ENCODE measurements at places on chromosomes 6 and 20.

- DNase-seq: no peak
These were observed 301.4 kb upstream of the STXBP5 start for GRCh38 chr6:146902846-146903245.

DNA sequence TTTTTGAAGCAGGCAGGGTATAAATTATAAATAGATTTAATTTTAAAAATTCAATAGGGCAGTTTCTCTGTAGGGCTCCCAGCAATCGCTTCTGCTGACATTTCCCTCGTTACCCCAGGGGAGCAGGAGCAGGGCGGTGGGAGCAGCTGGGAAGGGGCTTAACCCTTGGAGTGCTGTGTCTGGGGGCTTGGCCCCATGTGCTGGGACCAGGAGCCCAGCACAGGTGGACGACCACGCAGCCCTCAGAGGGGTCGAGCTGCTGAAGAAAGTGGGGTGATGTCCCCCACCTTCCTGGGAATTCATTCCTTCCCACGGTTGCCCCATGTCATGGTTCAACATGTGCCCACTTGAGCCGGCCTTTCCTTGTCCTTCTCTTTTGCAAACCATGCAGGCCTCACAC, 67.5 kb upstream of the STX16 start:
- no peak for DNase-seq

- DNase-seq: no peak
These were observed 38.7 kb downstream of the TRAF3IP2 start for GRCh38 chr6:111566873-111567517.

- no peak for DNase-seq
These were observed 113.9 kb upstream of the TMEM170B start for GRCh38 chr6:11423667-11424066.

DNA sequence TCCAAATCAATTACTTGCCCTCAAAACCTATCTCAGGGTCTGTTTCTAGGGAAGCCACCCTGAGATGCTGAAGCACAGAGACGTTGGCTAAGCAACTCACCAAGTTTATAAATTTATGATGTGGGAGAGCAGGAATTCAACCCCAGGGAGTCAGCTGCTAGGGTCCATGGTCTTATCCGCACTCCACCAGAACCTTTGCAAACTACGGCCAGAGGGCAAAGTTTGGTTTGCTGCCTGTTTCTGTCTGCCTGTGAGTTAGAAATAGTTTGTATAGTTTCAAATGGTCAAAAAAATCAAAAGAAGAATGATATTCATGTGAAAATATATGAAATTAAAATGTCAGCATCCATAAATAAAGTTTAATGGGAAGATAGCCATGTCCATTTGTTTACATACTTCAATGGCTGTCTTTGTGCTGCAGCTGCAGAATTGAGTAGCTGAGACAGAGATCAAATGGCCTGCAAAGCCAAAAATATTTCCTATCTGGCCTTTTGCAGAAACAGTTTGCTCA, 83.7 kb upstream of the ZFP64 start:
- DNase-seq: peak; percentile 24

- DNase-seq: no peak
These were observed 120.6 kb downstream of the ADGB start for GRCh38 chr6:146719387-146719786.

DNA sequence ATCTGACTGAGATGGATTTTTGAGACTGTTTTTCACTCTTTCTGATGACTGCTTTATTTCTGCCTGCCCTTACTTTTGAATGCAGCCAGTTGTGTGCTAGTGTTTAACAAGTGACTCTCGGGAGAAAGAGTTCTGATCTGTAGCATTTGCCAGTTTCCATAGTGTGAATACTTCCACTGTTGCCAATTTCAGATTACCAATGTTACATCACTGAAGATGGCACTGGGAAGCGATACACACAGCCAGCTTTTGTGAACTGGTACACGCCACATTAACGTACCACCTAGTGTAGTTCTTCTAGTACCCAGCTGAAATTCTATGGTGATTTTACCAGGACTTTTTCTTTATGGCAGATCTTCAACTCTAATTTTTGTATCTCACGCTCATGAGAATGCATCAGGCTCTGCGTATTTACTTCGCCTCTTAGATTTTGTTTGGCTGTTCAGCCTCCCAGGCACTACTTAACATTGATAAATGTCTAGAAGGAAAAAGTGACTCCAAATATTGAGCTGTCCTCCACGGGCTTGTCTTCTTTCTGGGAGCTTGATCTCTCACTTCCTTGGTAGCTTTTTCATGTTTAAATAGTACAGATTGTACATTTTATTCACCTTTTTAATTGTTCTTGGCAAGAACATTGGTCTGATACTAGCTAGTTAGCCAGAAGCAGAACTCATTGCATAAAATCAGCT, 521.6 kb upstream of the SOX4 start:
- no peak for DNase-seq

- no peak for DNase-seq
These were observed 48.2 kb upstream of the RALY start for GRCh38 chr20:33945391-33946081.

DNA sequence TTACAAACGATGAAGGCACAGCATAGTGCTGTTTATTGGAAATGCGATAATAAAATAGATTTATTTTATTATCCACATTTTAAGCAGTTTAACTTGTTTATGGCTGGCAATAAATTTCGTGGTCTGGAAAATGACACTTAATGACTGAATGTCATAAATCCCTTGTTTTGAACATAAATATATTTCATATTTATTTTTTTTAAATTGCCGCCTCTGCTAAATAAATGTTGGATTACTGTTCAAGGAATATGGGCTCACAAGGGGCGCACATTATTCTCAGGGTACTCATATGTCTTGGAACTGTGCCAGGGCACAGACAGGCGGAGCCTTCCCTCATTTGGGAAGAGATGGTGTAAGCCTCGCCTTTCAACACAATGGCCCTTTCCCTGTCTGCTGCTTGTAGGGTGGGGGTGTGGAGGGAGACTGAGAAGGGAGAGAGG, 134.3 kb downstream of the PXDC1 start:
- no peak for DNase-seq

DNA sequence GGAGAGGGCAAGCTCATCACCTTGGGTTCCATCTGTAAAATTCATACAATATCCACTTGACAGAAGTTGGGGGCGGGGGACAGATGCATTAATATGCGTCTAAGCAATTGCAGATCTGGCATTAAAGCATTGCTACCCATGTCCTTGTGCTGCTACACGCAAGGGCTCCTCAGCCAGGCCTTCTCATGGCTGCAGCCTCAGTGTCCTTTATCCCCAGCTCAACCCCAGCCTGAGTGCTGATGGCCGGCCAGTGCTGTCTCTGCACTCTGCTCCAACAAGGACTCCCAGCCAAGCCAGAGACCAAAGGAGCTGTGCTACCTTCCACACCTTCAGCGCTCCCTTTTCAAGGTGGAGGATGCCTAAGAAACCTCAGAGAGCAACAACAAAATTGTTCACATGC, 188.5 kb upstream of the STXBP5 start:
- DNase-seq: no peak

DNA sequence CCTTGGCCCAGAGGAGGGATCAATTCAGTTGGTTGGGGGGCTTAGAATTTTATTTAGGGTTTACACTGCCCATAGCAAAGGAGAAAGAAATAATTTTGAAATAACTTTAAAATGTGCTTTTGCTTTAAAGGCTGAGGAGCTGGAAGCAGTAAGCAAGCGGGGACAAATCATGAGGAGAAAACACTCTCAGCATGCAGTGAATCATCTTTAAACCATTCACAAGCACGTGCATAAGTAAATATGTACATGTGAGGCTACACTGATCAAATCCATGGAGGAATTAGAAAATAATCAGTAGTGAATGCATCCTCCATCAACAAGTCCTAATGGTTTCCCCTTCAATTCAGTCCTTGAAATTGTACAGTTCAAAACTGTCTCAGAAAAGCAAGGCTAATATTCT, 181.0 kb downstream of the MTFR2 start:
- no peak for DNase-seq

GRCh38 chr6:164665328-164665727, 644.1 kb downstream of the C6orf118 start:
- DNase-seq: no peak

DNA sequence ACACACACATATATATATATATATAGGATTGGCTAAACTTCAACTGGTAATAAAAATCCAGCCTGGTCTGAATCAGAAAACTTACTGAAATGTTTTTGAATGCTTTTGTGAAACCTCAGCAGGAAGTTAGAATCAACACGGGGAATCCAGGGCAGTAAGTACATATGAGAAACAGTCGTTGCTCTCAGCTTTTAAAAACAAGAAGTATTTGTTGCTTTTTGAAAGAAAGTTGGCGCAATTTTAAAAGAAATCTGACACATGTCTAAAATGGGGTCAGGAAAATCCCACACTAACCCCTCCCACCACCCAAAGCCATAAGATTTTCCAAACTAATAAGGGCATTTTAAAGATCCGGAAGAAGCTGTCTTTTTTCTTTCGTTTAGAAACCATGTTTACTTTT, 11.5 kb upstream of the CCDC170 start:
- no peak for DNase-seq

DNA sequence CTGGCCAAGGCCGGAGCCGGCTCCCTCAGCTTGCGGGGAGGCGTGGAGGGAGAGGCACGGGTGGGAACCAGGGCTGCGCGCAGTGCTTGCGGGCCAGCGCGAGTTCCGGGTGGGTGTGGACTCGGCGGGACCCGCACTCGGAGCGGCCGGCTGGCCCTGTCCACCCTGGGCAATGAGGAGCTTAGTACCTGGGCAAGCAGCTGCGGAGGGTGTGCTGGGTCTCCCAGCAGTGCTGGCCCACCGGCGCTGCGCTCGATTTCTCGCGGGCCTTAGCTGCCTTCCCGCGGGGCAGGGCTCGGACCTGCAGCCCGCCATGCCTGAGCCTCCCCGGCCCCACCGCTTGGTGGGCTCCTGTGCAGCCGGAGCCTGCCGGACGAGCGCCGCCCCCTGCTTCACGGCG, 91.4 kb upstream of the MAN1A1 start:
- DNase-seq: no peak
